ENCODE measurements at places on chromosomes 4 and X. TPM values are rescaled to one million over a fixed set of nuclear protein-coding genes. Genes with fewer than 3 reads are reported as not detected.

Gene P2RY10
- not detected for total RNA-seq

Gene TKTL2
- total RNA-seq = 0.49 TPM

Gene CWH43
- total RNA-seq = not detected

Gene CT45A5
- total RNA-seq = not detected

Gene OTUD6A
- total RNA-seq = not detected

Gene MAGEC2
- total RNA-seq = not detected

Measured in temporal lobe (tissue), 4 donors.